Activated CD4-positive, CD25-positive, alpha-beta regulatory T cell treated with anti-CD3 and anti-CD28 coated beads, Interleukin-2, amount 50 U/mL, for 16 hours (primary cell): ENCODE measurements at places on chromosomes 4 and X.

- no peak for DNase-seq
These were observed 175.0 kb downstream of the APBB2 start for GRCh38 chr4:41039317-41039716.

DNA sequence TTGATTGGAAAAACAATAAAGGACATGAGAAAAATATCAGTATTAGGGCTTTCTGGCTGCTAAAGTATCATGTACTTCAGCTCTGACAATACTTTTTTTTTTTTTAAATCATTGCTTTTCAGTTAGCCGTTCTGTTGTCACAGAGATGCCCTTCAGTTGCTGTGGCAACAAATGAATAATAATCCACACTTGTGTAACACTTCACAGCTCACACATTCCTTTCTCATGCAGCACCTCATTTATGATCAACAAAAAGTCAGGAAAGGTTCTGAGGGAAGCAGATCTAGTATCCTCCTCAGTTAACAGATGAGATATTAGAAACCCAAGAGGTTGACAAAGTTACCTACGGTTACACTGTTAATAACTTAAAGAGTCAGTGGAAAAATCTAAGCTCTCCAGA, 444.2 kb upstream of the SLIT2 start:
- no peak for DNase-seq

- DNase-seq: no peak
These were observed 974.9 kb downstream of the RPA4 start for GRCh38 chrX:97858592-97858991.

DNA sequence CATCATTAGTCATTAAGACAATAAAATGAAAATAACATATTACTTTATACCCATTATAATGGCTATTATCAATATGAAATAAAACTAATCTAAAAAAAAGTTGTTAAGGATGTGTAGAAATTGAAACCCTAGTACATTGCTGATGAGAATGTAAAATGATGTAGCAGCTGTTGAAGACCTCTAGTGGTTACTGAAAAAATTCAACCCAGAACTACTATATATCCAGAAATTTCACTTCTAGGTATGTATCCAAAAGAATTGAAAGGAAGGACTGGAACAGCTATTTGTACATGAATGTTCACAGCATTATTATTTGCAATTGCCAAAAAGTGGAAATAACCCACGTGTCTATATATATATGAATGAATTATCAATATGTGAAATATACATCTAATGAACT, 180.3 kb upstream of the KLHL4 start:
- DNase-seq: no peak

DNA sequence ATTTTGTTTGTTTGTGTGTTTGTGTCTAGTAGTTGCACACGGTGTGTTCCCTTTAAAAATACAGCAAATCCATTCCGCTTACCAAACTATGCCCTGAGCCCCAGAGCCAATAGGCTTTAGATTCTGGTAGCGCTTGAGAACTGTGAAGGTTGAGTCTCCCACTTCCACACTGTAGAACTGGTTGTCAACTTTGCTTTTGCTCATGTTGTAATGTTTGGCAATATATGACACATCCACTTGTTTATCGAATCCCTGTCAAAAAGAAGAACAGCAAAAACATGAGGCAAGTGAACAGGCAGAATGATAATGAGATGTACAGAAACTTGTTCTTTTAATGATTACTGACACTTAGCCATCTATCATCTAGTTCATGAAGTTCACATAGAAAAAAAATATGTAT, 200.6 kb downstream of the MAPK10 start:
- DNase-seq: no peak

GRCh38 chrX:102930990-102931756, 5.9 kb upstream of the RAB40AL start:
- no peak for DNase-seq

DNA sequence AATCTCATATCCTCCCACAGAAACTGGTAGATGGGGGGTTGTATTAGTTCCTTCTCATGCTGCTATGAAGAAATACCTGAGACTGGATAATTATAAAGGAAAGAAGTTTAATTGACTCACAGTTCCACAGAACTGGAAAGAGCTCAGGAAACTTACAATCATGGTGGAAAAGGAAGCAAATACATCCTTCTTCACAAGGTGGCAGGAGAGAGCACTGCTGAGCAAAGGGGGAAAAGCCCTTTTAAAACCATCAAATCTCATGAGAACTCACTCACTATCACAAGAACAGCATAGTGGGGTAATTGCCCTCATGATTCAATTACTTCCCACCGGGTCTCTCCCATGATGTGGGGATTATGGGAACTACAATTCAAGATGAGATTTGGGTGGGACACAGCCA, 250.5 kb upstream of the GPRIN3 start:
- no peak for DNase-seq

- DNase-seq: peak; percentile 47
These were observed 18.0 kb upstream of the TMSB4X start for GRCh38 chrX:12956704-12957534.

GRCh38 chrX:99703473-99703872, 706.6 kb downstream of the PCDH19 start:
- DNase-seq: no peak

DNA sequence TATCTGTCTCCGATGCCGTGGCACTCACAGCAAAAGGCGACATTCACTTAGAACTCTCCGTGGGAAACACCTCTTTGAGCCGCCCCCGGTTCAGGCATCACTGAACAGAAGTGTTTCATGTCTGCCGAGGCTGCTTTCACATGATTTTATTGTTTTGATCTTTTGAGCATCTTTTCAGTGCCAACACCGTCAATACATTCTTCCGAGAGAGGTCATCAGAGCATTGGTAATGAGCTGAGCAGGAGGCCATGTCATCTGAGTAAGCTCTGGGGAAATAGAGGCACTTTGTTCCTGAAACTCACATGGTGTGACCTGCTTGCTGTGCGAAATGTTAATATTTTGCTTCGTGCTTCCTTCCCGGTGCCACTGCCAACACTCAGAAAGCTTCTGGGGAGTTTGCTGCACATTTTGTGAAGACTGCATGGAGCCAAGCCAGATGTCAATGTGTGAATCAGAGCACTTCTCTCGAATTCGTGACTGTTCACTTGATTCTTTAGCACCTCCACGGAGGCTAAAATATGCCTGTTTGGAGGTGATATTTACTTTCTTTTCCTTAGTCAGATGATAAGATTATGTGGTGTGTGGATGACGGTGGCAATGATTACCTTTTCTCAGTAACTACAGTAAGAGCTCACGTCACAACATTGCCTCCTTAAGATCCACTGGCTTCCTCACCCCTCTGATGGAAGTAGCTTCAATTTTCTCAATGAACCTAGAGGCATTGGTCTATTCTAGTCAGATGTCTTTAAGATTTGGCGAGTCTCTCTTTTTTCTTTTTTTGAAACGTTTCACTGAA, 222.3 kb upstream of the HS3ST1 start:
- no peak for DNase-seq

- no peak for DNase-seq
These were observed 106.7 kb downstream of the GPM6A start for GRCh38 chr4:175705407-175705806.

GRCh38 chr4:48116582-48116981, 17.5 kb downstream of the TXK start:
- no peak for DNase-seq

GRCh38 chr4:143199503-143199902, 14.8 kb downstream of the USP38 start:
- DNase-seq: no peak

GRCh38 chr4:184815046-184815877, 10.5 kb downstream of the ACSL1 start:
- DNase-seq: no peak

DNA sequence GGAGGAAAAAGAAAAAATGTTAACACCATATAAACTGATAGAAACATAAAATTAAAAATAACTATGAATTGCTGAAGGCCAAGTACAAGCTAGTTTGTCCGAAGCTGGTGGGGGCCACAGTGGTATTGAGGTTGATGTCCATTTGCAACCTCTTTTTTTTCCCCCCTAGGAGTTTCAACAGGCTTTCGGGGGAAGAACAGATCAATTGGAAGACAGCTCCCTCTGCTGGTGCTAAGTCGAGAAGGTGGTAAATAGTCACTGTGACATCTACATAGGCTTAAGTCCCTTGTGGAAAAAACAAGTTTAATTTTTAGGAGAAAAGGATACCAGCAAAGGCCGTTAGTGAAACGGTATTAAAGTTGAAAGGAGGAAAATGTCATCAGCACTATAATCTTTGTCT, 115.7 kb upstream of the ZXDA start:
- no peak for DNase-seq

- no peak for DNase-seq
These were observed 694.4 kb upstream of the FAM241A start for GRCh38 chr4:111450867-111451266.

DNA sequence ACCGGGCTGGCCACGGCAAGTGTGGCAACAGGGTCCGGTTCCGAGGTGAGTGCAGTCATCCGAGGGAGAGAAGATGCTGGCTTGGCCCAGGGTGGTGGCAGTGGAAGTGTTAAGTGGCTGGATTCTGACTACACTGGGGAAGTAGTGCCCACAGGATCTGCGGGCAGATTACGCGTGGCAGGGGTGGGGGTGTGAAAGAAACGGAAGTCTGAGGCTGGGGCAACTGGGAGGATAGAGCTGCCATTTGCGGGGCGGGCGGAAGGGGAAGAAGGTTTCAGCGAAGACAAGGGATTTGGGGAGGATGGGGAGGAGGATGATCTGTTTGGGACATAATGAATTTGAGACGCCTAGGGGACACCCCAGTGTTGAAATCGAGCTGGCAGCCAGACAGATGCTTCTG, 5.3 kb downstream of the RS1 start:
- no peak for DNase-seq

DNA sequence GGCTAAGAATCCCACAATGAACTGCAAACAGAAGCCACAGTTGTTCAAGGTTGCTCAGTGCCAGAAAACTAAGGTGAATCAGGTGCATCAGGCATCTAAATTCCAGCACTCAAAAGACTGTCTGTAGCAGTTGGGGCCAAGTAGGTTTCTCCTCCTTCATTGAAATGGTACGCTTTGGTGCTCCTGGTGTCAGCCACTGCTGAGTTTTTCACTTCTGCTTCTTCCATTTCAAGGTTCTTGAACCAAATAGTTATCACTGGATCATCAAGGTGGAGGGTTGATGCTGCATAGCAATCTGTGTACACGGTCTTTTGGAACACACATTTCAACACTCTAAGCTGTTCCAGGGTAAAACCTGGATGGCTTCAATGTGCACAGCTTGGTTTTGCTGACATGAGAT, 74.4 kb downstream of the TMA16 start:
- no peak for DNase-seq

- DNase-seq: no peak
These were observed 17.3 kb downstream of the KDM6A start for GRCh38 chrX:44890247-44890646.

DNA sequence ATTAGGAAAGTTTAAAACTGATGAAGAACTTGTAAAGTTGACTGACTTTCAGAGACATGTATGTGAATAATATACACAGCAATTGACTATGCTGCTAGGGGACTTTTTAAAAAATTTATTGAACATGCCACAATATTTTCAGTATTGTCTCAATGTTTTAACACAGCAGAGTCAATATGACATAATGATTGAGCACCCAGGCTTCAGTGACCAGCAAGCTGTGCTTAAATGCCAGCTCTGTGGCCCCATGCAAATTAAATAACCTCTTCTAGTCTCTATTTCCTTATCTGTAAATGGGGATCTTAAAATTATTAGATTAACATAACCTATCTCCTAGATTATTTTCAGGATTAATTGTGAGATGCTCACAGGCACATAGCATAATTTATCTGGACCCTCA, 56.8 kb upstream of the TXK start:
- no peak for DNase-seq

DNA sequence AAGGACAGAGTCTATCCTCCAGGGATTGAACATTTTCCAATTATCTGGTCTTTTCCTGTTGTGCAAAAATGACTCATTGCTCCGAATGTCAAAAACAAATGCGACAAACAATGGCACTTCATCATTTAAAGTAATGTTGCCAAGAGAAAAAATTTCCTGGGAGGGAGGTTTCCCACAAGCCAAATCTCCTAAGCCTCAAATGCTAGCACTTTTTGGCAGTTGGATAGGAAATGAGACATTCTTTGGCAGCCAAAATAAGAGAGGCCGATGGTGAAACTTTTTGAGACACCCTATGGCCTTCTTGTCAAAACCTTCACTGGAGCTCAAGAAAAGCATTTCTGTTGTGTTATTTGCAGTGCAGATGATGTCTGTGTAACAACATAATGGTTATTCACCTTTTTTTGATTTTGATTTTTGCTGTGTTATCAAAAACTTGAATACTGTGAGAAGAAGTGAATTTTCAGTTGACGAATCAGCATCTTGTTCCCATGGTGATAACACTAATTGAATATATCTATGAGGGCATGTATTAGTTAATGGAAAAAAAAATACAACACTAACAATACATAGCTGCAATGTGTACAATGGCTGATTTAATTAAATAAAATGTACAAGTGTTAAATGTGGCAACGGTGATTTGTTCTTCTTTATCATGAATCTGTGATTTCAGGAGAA, 333.8 kb downstream of the ANK2 start:
- no peak for DNase-seq

- no peak for DNase-seq
These were observed 49.5 kb upstream of the LNX1 start for GRCh38 chr4:53640576-53641453.

- no peak for DNase-seq
These were observed 899 bp downstream of the LYAR start for GRCh38 chr4:4289055-4289454.

GRCh38 chr4:77433418-77433733, 172.2 kb upstream of the CXCL13 start:
- DNase-seq: no peak

- no peak for DNase-seq
These were observed 314.5 kb downstream of the GPAT3 start for GRCh38 chr4:83850435-83850834.

GRCh38 chrX:70970482-70970995, 39.6 kb upstream of the SLC7A3 start:
- no peak for DNase-seq

DNA sequence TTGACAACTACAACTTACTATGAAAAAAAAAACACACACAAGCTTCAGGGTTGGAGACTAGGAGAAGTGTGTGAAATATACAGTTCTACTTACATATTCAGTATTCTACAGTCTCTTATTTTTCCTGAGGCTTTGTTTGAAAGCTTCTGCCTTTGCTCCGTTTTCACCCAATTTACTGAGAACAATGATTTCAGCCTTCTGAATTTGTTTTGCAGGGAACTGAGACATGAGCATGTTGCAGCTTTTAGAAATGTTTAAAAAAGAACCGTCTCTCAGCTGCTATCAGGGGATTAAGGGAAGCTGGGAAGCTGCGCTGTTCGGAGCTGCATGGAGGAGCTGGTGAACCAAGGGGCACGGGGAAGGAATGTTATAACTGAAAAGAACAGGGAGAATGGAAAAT, 85.7 kb downstream of the QDPR start:
- no peak for DNase-seq

DNA sequence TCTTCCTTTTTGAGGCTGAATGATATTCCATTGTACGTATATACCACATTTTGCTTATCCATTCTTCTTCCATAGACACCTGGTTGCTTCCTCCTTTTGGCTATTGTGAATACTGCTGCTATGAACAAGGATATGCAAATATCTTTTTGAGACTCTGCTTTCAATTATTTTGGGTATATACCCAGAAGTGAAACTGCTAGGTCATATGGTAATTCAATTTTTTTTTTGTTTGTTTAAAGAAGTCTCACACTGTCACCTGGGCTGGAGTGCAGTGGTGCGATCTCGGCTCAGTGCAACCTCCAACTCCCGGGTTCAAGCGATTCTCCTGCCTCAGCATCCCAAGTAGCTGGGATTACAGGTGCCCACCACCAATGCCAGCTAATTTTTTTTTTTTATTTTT, 75.3 kb downstream of the METTL14 start:
- DNase-seq: no peak

- no peak for DNase-seq
These were observed 152.3 kb downstream of the AMELX start for GRCh38 chrX:11445540-11445939.
